ENCODE measurements at places on chromosomes 1 and 21.
A peak's percentile ranks its signal among the peaks of the same experiment; 100 is the strongest.

DNA sequence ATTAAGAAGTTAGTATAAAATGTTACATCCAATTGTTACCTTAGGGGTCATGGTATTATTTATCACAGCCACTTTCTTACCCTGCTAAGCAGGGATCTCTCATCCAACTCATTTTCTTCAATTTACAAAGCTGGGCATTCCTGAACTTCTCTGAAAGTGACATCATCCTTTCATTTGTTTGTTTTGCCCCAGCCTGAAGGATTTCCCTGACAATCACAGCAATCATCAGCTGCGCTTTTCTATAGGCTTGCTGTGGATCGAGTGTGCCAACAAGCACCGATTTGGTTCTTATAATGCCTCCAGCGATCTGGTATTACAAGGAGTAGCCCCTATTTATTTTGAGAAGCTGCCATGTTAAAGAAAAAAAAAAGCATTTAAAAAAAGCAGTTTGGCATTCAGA is 240.2 kb downstream of the USH2A start:
- no peak for DNase-seq

GRCh38 chr1:9418851-9419250 is 120.4 kb upstream of the SLC25A33 start:
- no peak for DNase-seq

GRCh38 chr1:54537611-54538010 is 10.4 kb upstream of the ACOT11 start:
- DNase-seq: no peak

GRCh38 chr1:23553231-23554126 is 5.8 kb downstream of the ID3 start:
- no peak for DNase-seq

GRCh38 chr1:182841368-182841988 is 2.3 kb downstream of the DHX9 start:
- DNase-seq: no peak

DNA sequence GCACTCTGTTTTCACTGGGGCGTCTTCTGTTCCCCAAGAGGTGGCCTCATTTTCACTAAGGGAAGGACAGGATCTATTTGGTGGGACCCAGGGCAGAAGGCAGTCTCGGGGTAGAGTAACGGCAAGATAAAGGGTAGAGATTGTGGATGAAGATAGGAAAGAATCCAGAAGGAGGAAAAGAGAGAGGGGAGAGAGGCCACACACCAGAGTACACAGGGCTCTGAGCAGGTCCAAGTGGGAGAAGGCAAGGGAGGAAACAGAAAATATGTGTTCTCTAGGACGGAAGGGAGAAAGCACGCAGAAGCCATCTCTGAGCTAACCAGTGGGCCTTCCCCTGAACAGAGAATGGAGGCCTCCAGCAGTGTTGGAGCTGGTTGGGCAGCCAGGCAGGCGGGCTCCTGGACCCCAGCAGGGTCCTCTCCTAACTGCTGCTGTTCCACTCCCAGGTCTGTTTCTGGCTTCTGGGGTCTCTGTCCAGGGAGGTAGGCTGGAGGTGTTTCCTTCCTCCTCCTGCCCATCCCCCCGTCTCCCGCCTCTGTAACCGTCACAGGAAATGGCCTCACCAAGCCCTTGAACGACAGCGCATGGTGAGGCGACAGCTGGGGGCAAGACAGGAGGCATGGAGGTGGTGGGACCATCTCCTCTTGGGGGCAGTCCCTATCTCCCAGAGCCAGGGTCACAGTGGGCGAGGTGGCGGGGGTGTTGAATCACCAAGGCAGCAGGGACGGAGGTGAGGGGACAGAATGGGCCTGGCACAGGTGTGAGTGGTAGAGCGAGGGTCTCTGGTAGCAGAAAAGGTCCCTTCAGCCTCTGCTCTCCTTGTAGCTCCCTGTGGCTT is 649 bp downstream of the PTPN7 start:
- no peak for DNase-seq

GRCh38 chr21:25964926-25965325 is 205.6 kb downstream of the APP start:
- no peak for DNase-seq

- DNase-seq: no peak
Measured at GRCh38 chr21:18152371-18152770, 92.3 kb upstream of the CHODL start.

DNA sequence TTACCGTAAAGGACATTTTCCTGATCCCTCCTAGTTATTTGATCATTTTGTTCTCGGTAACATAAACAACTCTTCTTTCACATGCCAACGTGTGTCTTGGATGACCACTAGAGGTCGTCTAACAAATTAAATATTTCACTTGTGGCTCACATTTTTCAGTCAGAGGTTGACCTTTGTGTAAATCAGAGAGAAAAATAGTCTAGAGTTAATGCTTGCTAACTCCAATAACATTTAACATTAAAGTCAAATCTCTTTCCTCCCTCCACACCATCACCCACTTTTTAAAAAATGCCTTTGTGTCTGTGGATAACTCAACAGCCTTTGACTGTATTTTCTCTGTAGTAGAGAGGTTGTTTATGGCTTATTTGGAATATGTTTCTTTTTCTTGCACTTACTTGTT is 220.5 kb upstream of the B3GALT2 start:
- peak; percentile 44 for DNase-seq

- DNase-seq: no peak
Measured at GRCh38 chr1:5156416-5157120, 502.2 kb downstream of the AJAP1 start.

DNA sequence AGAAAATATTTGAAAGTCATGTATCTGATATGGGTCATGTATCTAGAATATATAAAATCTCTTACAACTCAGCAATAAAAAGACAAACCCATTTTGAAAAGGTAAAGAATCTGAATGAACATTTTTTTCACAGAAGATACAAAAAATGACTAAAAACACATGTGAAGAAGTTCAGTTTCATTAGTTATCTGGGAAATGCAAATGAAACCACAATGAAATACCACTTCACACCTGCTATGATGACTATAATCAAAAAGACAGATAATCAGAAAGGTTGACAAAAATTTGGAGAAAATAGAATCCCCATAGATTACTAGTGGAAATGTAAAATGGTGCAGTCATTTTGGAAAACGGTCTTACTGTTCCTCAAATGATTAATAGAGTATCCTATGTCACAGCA is 631.0 kb downstream of the MRPL39 start:
- no peak for DNase-seq
